ENCODE measurements at places on chromosomes 1 and 21.

DNA sequence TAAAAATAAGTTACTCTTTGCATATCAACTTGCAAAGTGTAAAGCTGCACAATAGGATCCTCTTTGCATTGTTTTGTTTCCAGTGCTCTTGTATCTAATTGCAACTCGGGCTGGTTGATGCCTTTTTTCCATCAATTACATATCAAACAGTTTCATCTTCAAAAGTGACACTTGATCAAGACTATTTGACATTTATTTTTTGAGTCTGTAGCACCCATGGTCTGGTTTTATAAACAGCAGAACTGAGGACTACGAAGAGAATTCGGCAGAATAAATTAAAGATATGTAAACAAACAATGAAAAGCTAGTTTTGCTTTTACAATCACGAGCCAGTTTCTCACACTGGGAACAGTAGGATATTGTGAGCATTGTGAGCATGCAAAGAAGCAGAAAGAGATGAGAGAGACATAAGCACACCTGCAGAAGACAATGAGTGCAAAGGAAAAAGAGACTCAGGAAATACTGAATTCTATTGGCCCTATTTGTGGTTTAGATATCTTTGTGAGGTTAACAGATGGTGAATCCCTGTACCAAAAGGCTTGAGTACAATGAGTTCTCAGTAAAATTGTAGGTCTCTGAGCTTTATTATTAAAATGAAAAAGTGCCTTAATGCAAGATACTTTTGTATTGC, 45.4 kb downstream of the RPL5 start:
- no peak for DNase-seq

DNA sequence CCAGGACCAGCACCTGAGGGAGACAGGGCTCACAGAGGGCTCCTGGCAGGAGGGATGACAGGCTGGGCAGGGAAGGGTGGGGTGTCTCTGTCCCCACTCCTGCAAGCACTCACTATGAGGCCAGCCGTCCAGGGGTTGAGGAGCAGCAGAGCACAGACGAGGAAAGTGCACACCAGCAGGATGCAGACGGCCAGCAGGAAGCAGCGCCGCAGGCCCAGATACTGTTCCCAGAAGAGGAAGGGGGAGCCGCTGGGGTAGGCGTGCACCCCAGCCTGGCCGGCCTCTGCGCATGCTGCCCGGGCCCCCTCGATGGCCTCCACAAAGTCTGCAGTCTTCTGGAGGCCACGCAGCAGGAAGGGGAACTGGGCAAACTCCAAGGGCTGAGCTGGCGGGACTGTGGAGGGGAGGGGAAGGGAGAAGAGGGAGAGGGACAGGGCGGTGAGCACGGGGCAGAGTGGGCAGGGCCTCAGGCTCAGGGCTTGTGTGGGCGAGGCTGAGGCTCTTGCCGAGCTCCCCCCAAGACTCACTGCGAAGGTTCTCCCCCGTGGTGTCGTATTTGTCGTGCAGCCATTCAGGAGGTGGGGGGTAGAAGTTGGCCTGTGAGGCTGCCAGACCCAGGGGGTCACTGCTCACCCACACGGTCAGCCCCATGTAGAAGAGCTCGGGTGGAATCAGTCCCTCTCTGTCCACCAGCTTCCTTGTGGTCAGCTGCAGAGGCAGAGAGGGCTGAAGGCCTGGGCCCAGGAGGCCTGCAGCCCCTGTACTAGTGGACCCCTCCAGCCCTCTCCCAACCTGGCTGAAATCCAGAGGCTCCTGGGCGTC, 16.5 kb downstream of the PTCH2 start:
- no peak for DNase-seq

GRCh38 chr1:27380766-27381733, 2.1 kb downstream of the CD164L2 start:
- DNase-seq = no peak

- DNase-seq = peak; percentile 44
These were observed 17.7 kb upstream of the SNX27 start for GRCh38 chr1:151594143-151594625.

GRCh38 chr1:110069404-110070281, 829 bp downstream of the ALX3 start:
- no peak for DNase-seq

- DNase-seq = no peak
These were observed 28.8 kb upstream of the ZBTB18 start for GRCh38 chr1:244022311-244022710.

- peak; percentile 47 for DNase-seq
These were observed 436.7 kb upstream of the TMPRSS15 start for GRCh38 chr21:18840239-18840638.

- DNase-seq = no peak
These were observed 163.0 kb downstream of the ZSCAN20 start for GRCh38 chr1:33635336-33636012.

- no peak for DNase-seq
These were observed 13.2 kb downstream of the VPS45 start for GRCh38 chr1:150080784-150081183.

- no peak for DNase-seq
These were observed 68.2 kb downstream of the LHX9 start for GRCh38 chr1:197985351-197985750.

GRCh38 chr1:95048317-95048716, 24.4 kb downstream of the ALG14 start:
- no peak for DNase-seq

DNA sequence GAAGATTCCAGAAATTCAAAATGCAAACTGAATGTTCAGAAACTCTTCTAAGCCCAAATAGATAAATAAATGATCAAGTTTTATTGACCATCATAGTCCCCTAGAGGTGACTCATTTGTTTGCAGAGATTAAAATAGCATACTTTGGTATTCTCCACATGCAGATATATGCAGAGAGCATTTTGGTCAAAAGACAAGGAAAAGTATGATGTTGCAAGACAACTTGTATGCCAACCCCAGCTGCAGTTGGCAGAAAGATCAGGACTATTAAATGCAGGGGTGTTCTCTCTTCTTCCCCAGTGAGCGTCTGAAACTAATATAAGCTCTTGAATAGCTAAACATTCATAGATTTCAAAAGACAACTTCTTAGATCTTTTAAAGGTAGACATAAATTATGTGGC, 404.9 kb downstream of the LTN1 start:
- DNase-seq = no peak

- no peak for DNase-seq
These were observed 1.3 kb downstream of the TMEM35B start for GRCh38 chr1:34983700-34984355.

- DNase-seq = no peak
These were observed 102.4 kb upstream of the BACE2 start for GRCh38 chr21:41065539-41065938.

DNA sequence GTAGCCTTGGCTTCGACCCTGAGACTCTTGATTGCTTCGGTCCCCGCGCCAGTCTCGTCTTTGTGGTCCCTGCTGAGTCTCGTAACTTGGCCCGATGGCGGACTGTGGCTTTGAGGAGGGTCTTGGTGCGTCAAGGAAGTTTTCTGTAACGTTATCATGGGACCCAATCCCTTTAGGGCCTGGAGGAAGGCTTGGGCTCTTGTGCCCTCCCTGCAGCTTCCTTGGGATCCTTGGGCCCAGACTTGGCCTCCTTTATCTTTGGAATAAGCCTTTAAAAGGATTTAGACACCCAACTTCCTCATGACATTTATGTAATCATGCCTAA, 371 bp downstream of the ZMPSTE24 start:
- no peak for DNase-seq

- DNase-seq = no peak
These were observed 42.4 kb downstream of the MEGF6 start for GRCh38 chr1:3568815-3569435.

DNA sequence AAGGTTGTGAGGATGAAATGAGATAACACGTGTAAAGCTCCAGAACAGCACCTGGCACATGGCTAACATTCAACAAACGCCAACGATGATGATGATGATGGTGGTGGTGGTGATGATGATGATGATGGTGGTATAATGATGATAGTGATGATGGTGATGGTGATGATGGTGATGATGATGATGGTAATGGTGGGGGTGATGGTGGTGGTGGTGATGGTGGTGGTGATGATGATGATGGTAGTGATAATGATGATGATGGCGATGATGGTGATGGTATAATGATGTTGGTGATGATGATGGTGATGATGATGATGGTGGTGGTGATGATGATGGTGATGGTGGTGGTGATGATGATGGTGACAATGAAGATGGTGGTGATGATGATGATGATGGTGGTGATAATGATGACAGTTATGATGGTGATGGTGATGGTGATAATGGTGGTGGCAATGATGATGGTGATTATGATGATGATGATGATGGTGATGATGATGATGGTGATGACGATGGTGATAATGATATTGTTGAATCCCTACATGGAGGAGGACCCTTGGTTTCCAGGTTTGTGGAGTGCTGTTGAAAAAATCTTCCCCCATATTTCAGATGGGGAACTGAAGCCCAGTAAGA, 54.1 kb downstream of the DMRTA2 start:
- no peak for DNase-seq

DNA sequence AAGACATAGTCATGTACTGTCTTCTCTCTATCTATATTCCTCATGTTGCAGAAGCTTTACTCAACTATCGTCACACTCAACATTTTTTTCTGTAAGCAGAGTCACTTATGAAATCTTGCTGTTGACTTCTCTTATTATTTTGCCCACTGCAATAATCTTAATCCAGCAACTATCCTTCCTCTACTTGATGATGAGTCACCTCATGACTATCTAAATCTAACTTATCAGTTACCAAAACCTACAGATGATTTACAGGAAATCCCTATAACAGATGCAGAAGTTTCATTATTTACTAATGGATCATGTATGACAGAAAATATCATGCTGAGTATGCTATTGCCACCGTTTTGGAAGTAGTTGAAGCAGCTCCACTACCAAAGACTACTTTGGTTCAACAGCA, 378.9 kb downstream of the DUSP10 start:
- no peak for DNase-seq

DNA sequence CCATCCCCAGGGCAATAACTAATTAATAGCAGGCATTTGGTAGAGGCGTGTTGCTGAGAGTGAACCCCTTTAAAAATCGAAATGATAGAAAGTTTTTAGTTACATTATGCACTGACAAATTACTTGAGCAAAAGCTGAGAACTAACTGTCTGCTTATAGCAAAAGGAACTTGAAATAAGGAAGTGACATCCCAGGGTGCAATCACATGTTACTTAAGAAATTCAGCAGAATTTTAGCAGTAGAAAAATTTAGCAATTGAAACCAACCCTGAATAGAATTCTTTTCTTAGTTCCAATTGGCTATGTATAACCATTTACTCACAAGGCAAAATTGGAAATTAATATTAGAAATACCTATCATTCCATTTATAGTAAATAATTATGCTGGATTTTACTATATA, 139.5 kb upstream of the SAMSN1 start:
- DNase-seq = no peak

DNA sequence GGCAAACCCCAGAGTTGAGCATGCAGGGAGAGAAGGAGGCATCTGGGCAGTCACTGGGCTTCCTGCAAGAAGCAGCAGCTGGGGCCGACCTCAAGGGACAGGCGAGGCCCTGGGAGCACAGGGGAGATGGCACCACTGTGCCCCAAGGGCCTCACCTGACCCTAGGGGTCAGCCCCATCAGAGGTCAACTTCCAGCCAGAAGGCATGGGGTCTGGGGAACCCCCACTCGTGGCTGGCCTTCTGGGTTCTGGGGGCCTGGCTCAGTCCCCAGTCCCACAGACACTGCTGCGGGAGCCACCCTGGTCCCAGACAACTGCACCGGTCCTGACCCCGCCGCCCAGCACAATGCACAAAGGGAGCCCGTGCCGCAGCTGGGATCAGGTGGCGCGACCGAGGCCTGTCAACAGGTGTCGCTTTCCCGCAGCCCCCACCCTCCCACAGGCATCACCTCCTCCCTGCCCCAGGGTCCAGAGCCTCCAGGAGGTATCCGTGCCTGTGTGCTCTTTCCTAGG, 6.2 kb downstream of the WNT9A start:
- DNase-seq = no peak

DNA sequence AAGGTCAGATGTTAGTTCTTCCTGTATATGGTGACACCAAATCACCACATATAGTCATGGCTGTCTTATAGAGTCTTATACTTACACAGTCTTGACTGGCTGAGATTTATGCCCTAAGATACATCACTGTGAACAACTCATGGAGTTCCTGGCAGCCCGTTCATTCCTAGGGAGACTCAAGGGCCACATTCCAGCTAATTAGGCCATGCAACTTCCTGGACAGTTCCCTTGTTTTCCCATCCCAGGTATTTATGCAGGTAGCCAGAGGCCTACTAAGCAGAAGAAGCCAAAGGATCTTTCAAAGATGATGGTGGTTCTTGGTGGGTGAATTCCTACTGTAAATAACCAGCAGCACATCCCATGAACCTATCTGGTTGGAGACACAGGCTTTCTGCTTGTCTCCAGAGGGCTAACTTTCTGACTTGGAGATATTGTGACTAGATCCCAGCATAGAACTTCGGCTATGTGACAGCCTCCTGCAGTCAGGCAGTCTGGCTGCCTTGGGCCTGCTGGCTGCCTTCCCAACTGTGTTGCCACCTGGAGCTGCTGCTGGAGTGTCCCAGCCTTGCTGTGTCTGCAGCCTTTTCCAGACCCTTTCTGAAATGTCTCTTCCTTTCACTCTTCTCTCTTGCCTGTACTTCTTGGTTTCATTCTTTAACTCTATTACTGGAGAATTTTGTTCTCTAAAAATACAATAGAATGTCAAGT, 283.8 kb downstream of the CACNA1E start:
- no peak for DNase-seq

DNA sequence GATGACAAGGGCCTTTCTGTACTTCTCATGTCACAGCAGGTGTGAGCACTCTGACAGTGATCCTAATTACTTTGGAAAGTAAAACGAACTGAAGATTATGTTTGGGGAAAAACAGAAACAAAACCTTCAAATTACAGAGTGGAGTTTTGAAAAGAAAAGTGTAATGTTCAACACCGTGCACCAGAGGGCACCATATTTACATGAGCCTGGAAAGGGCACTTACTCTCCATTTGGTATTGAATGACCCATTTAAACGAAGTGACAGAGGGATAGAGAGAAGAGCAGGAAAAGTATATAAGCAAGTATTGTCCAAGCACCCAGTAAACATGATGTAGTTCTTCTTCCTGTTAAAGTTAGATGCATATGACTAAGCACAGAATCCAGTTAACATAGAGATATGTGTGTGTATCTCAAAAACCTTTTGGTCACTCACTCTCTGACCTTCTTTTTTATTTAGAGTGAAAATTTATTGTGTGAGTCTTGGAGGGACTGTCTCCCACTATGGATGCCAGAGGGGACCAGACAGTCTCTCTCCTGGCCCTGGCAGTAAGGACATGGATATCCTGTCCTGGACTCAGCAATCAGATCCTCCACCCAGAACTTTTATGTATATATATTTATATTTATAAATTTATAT, 3.8 kb upstream of the RGSL1 start:
- peak; percentile 35 for DNase-seq

GRCh38 chr1:232212253-232212652, 417.7 kb downstream of the SIPA1L2 start:
- no peak for DNase-seq

GRCh38 chr1:38680801-38681510, 178.6 kb downstream of the RRAGC start:
- no peak for DNase-seq

- DNase-seq = peak; percentile 31
These were observed 44.6 kb upstream of the BCL9 start for GRCh38 chr1:147496571-147497210.
